ENCODE measurements at places on chromosomes 6 and 20. TPM values are rescaled to one million over a fixed set of nuclear protein-coding genes. Genes with fewer than 3 reads are reported as not detected.

Gene BPIFB4
- not detected for total RNA-seq

- peaks cover 2% of the 10 kb centered on the region for H3K4me1 ChIP-seq
- no peak overlapping the region for H3K4me3 ChIP-seq
- H3K36me3 ChIP-seq = peaks cover 2% of the 10 kb centered on the region
- no peaks in the 10 kb centered on the region for H3K27me3 ChIP-seq
These were observed 117.6 kb downstream of the EPB41L2 start for GRCh38 chr6:130945401-130945919.

Gene LZTS3
- total RNA-seq = 19.1 TPM

- H3K27ac ChIP-seq = no peak overlapping the region
- peaks cover 5% of the 10 kb centered on the region for H3K4me1 ChIP-seq
- H3K27me3 ChIP-seq = peaks cover 79% of the 10 kb centered on the region
- no peak overlapping the region for H3K4me3 ChIP-seq
- DNase-seq = no peak
These were observed 716 bp upstream of the HLA-DQB2 start for GRCh38 chr6:32764048-32764447.

DNA sequence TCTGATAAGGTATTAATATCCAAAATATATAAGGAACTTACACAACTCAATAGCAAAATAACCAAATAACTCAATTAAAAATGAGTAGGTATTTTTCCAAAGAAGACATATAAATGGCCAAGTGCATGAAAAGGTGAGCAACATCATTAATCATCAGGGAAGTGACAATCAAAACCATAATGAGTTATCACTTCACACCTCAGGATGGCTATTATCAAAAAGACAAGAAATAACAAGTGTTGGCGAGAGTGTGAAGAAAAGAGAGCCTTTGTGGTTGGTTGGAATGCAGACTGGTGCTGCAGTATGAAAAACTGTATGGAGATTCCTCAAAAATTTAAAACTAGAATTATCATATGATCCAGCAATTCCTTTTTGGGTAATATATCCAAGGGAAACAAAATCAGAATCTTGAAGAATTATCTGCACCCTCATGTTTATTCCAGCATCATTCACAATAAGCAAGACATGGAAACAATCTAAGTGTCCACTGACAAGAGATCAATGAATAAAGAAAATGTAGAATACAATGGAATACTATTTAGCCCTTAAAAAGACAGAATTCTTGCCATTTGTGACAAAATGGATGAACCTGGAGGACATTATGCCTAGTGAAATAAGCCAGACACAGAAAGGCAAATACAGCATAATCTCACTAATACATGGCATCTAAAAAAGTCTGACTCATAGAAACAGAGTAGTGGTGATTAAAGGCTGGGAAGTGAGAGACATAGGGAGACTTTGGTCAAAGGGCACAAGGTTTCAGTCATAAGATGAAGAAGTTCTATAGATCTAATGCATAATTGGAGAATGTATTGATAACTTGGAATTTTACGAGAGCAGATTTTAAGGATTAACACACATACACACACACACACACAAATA is 175.6 kb downstream of the FOXA2 start:
- no peak for DNase-seq
- H3K27ac ChIP-seq = no peak overlapping the region
- no peak overlapping the region for H3K4me3 ChIP-seq
- H3K4me1 ChIP-seq = no peaks in the 10 kb centered on the region

DNA sequence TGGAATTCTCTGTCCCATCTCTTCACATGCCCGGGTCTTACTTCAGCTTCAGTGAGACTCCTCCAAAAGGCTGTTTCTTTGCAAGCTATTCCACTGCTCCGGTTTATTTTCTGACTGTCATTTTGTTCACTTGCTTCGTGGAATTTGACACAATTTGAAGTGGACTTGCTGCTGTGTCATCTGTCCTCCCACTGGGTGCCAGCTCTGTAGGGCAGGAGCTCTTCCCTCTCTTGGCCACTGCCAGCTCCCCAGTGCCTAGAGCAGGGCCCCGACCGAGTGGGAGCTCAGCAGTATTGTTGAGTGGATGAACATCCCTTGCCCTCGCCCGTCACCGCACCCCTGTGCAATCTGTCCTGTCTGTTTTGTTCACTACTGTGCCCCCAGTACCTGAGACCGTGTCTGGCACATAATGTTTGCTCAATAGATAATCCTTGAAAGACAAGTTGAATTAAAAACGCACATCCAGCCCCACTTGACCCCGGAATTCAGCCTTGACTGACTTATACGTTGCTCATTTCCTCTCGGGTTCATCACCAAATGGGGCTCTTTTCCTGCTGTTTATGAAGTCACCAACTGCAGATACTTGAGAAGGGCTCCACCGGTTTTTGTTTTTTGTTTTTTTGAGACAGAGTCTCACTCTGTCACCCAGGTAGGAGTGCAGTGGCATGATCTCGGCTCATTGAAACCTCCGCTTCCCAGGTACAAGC is 170.3 kb upstream of the KCNG1 start:
- H3K4me1 ChIP-seq = no peaks in the 10 kb centered on the region
- no peak overlapping the region for H3K27ac ChIP-seq
- peaks cover 32% of the 10 kb centered on the region for H3K27me3 ChIP-seq
- DNase-seq = no peak
